ENCODE measurements at places on chromosomes 11 and 22. TPM values are rescaled to one million over a fixed set of nuclear protein-coding genes. Genes with fewer than 3 reads are reported as not detected.

Gene RFPL2
- polyA plus RNA-seq: 0.15 TPM

Gene TTLL1
- 13.8 TPM for polyA plus RNA-seq

Gene TRIM49
- not detected for polyA plus RNA-seq

Gene PACSIN3
- polyA plus RNA-seq: 40.4 TPM

Gene RBMXL2
- polyA plus RNA-seq: not detected

Gene SAC3D1
- polyA plus RNA-seq: 41.3 TPM

DNA sequence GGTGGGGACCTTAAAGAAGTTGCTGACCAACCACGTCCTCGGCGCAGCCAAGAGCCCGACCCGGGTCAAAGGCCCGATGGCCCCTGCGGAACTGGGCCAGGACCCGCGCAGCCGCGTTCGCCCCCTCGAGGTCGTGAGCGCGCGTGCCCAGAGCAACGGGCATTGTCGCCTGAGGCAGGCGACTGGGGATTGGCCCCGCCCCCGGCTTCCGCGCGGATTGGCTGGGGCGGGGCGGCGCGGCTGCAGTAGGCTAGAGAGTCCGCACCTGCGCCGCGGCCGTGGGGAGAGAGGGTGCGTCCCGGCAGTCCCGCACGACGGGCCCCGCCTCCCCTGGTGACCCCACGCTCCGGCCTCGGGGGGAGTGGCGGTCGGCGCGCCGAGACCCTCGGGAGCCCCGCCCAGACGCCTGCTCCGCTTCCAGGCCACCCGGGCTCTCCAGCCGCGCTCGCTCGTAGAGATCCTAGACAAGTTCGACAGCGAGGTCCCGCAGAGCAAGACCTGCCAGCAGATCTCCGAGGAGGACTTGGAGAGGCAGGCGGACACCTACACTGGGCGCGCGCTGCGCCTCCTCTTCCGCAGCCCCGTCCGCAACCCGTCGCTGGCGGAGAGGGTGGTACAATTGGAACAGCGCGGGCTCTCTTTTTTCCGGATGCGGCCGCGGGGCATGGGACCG is 8.3 kb upstream of the PPIL2 start:
- no peaks in the 10 kb centered on the region for H3K27me3 ChIP-seq
- H3K36me3 ChIP-seq: peaks cover 18% of the 10 kb centered on the region
- H3K27ac ChIP-seq: peak overlapping the region; percentile 48
- peak; percentile 92 for DNase-seq

DNA sequence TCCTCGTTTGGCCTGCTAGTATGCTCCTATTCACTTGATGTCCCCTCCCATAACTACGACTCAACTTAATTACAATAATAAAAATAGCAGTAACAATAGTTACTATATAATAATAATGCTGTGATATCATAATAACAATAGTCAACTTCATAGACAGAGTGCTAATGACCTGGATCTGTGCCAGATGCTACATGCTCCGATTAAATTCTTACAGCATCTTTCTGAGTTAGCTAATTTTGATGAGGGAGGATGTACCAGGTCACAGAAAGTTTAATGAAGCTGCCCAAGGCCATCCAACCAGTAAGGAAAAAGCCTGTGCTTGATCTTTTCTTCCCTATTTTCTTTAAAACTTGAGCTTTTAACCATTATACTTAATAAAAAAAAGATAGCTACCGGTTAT is 413.4 kb upstream of the LRRC4C start:
- H3K4me1 ChIP-seq: no peaks in the 10 kb centered on the region
- no peak overlapping the region for H3K4me3 ChIP-seq
- H3K27me3 ChIP-seq: no peaks in the 10 kb centered on the region
- no peaks in the 10 kb centered on the region for H3K36me3 ChIP-seq

GRCh38 chr11:103648670-103649400 is 387.6 kb upstream of the DDI1 start:
- H3K36me3 ChIP-seq: no peaks in the 10 kb centered on the region
- DNase-seq: no peak
- H3K4me1 ChIP-seq: no peaks in the 10 kb centered on the region

DNA sequence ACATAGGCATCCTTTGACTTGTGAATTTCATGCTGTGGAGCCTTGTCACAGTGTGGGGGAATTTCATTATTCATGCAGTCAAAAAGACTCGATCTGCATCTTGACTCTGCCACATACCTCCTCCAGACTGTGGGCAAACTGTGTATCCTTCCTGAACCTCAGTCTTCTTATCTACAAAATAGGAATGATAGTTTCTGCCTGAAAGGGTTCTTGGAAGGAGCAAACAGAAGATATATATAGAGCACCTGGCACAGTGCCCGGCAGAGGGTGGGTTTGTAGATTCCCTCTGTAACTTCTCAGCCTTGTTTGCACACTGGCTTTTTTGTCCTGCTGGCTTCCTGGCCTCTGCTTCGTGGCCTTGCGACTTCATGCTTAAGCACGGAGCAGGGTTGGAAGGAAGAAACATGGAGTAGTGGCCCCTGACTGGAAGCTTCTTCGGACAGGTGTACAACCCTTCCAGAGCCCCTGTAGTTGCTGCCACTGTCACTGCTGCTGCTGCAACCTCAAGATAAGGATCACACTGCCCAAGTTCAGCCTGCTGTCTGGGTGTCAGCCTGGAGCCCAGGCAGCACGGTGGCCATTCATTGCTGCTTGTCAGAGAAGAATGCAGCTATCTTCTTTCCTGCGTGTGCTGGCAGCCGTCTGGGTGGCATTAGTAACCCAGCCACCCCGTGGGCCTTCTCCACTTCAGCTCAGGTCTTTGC is 106.4 kb downstream of the MICAL2 start:
- no peaks in the 10 kb centered on the region for H3K4me1 ChIP-seq
- no peak overlapping the region for H3K27ac ChIP-seq
- DNase-seq: no peak
- H3K36me3 ChIP-seq: no peaks in the 10 kb centered on the region
- H3K4me3 ChIP-seq: no peak overlapping the region
- no peaks in the 10 kb centered on the region for H3K27me3 ChIP-seq

GRCh38 chr11:11251394-11251970 is 101.6 kb downstream of the CSNK2A3 start:
- no peak overlapping the region for H3K4me3 ChIP-seq
- DNase-seq: no peak
- no peaks in the 10 kb centered on the region for H3K27me3 ChIP-seq

- H3K4me1 ChIP-seq: peaks cover 10% of the 10 kb centered on the region
- no peak overlapping the region for H3K27ac ChIP-seq
- DNase-seq: no peak
- H3K36me3 ChIP-seq: no peaks in the 10 kb centered on the region
These were observed 7.7 kb downstream of the BIK start for GRCh38 chr22:43118024-43118849.

GRCh38 chr11:110481523-110481922 is 51.8 kb downstream of the FDX1 start:
- no peaks in the 10 kb centered on the region for H3K27me3 ChIP-seq
- no peaks in the 10 kb centered on the region for H3K4me1 ChIP-seq
- no peak overlapping the region for H3K27ac ChIP-seq
- DNase-seq: no peak

GRCh38 chr22:19657252-19658056 is 56.8 kb upstream of the SEPTIN5 start:
- H3K4me1 ChIP-seq: no peaks in the 10 kb centered on the region
- H3K4me3 ChIP-seq: no peak overlapping the region
- no peaks in the 10 kb centered on the region for H3K27me3 ChIP-seq
- no peaks in the 10 kb centered on the region for H3K36me3 ChIP-seq

GRCh38 chr11:91846649-91847048 is 378.0 kb upstream of the FAT3 start:
- no peak overlapping the region for H3K27ac ChIP-seq
- DNase-seq: no peak
- H3K4me1 ChIP-seq: no peaks in the 10 kb centered on the region
- no peaks in the 10 kb centered on the region for H3K36me3 ChIP-seq
- no peak overlapping the region for H3K4me3 ChIP-seq

- H3K4me3 ChIP-seq: no peak overlapping the region
- H3K27ac ChIP-seq: no peak overlapping the region
- H3K4me1 ChIP-seq: peaks cover 5% of the 10 kb centered on the region
- H3K36me3 ChIP-seq: no peaks in the 10 kb centered on the region
- DNase-seq: no peak
These were observed 111.3 kb downstream of the PLEKHA7 start for GRCh38 chr11:16902781-16903378.

DNA sequence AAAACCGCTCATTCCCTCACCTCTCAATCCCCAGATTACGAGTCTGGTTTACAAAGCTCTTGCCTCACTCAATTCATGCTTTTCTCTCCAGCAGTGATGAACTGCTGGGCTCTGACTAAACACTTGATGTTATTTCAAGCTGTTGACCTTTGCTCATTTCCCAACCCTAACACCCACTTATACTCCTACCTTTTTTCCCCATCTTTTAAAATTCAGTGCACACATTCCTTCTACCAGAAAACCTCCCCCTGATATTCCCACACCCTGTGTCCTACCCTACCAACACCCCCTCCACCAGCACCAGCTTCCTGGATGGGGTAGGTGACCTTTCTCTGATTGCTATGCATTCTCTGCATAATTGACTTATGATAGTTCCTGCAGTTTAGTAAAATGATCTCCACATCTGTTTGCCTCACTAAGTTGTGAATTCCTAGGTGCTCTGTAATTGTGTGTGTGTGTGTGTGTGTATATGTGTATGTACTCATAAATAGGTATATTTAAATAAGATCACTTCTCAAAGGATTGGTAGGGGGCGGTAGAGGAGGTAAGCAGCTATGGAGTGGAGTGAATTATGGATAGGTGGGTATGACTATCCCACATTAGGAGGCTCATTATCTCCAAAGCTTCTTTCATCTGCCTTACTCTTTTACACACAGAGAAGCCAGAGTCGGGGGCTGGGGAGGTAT is 842 bp downstream of the HEPACAM start:
- no peaks in the 10 kb centered on the region for H3K27me3 ChIP-seq
- no peaks in the 10 kb centered on the region for H3K4me1 ChIP-seq
- no peak overlapping the region for H3K27ac ChIP-seq
